Hindlimb muscle (tissue), 1 donor: ENCODE measurements at places on chromosomes 6 and 20.

GRCh38 chr6:68642081-68642480, 7.0 kb downstream of the ADGRB3 start:
- no peak for DNase-seq

- no peak for DNase-seq
Measured at GRCh38 chr20:21232546-21233280, 70.4 kb upstream of the XRN2 start.

- DNase-seq: no peak
Measured at GRCh38 chr6:3221578-3221977, 5.9 kb downstream of the TUBB2B start.

DNA sequence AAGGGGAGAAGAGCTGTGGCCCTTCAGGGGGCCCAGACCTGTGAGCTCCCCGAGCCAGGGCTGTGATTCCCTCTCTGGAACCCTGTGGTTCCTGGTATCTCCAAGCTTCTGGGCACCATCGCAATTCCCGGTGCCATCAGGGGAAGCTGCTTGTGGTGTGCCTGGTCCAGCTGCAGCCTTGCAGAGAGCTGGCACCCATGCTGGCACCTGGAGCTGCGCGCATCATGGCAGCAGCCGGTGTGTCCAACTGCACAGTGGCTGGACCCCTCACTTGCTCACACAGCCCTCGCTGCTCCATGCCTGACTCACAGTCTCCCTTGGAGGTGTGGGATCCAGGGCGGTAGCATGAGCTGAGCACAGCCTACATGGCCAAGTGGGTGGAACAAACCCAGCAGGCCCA, 56.7 kb downstream of the IYD start:
- DNase-seq: no peak

DNA sequence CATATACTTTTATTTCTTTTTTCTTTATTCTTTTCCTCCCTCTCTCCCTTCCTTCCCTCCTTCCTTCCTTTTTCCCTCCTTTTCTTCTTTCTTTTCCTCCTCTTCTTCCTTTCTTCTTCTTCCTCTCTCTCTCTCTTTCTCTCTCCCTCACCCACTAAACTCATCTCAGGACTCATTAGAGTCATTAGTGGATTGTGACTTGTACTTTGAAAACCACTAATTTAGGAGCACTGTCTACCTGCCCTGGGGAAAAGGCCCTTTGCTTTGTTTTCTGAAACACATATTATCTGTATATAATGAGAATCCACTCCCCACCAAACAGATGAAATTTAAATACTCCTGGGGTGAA, 68.7 kb upstream of the CEP85L start:
- DNase-seq: no peak

DNA sequence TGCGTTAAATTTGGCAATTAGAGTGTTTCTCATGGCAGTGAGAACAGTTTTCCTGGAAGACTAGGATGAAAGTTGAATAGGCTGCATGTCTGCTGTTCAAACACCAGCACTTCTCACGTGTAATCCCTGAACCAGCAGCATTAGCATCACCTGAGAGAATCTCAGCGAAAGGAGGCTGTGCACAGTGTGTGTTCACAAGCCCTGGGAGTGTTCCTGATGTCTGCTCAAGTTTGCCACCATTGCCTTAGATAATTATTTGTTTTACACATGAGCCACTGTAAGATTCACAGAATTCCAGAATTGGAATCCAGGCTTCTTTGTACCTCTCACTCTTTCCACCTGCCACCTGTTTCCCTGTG, 117.3 kb downstream of the JARID2 start:
- no peak for DNase-seq
